ENCODE measurements at places on chromosomes 11 and 22.
A peak's percentile ranks its signal among the peaks of the same experiment; 100 is the strongest.

DNA sequence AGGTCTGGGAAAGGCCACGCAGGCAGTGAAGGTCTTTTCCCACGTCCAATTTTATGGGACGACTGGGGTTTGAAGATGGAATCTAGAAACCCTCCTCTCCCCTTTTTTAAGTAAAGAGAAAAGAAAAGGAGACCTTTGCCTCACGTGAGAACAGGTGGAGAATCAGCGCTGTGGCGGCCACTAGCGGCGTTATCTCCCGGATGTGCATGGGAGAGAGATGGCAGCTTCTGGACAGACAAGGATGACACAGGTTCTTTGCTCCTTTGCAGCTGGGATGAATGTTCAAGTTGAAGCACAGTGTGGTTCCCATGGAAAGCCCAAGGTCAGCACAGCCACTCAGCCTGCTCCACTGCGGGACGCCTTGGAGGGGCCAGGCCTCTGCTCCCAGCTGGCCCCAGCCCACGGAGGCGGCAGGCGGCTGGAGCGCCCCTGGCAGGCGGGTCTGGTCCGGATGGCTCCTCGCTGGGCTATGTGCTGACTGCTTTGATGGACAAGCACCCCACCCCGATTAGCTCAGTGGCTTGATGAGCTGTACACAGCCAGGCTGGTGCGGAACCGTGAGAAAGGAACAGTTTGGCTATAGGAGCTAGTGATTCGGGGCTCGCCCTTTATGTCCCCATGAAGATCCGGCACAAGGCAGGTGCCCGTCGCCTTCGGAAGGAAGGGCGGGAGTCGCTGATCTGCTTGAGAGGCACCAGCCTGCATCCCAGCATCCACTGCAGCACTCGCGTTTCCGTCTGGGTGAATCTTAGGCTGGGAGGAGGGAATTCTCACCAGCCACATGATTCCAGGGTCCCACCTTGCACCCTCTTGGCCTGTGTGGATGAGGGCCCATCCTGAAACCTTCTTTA, 14.5 kb upstream of the BID start:
- DNase-seq, result peak; percentile 4

GRCh38 chr22:40334899-40335298, 11.4 kb upstream of the ADSL start:
- no peak for DNase-seq

DNA sequence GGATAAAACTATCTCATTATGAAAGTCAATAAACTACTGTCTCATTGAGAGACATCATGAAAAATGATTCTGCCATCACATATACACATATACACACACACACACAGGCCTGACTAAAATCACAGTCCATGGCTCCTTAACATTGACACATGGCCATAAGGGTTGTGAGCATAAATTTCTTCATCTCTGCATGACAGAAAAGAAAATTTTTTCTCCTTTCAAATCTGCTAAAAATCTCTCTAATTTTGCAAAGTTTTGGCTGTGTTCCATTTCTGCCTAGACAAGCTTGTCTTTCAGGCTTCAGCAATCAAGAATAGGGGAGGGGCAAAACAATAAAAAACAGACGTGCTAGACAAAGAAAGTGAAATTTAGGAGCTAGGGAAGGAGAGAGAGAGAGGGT, 324.5 kb downstream of the LRRC4C start:
- DNase-seq, result no peak

- no peak for DNase-seq
These were observed 65.0 kb upstream of the HMGXB4 start for GRCh38 chr22:35192129-35192918.

DNA sequence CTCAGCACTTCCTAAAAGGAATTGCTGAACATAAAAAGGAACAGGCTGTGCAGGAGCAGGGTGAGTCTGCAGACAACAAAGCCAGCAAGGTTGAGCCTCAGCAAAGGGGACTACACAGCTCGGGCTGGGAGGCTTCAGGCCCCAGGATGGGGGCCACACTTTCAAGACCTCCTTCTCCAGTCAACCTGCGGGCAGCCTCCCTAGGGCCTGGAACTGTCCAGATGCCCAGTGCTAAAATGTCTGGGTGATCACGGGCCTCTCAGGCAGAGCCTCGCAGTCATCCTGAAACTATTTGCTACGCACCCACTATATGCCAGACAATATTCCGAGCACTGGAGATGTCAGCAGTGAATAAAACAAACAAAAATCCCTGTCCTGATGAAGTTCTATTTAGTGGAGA, 3.9 kb upstream of the NEFH start:
- no peak for DNase-seq
